ENCODE measurements at places on chromosomes 7 and 10.

DNA sequence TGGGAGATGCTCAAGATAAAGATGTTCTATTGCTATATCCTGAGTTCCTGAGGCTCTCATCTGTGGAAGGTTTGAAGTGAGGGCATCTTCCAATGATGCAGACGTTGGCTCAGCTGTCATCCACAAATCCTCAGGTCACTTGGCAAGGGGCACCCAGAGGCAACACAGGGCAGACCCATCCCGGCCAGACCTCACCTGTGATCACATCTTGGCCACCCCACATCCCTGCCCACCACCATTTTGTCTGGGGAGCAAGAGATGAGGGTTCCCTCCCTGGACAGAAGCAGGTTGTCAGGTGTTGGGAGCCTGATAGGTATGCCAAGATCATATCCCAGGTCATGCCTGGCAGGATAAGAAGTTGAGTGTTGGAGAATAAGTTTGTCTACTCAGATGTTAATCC is 918.2 kb upstream of the ZNF722 start:
- no peak for DNase-seq

- DNase-seq: no peak
Measured at GRCh38 chr10:70674560-70675495, 2.5 kb downstream of the ADAMTS14 start.

DNA sequence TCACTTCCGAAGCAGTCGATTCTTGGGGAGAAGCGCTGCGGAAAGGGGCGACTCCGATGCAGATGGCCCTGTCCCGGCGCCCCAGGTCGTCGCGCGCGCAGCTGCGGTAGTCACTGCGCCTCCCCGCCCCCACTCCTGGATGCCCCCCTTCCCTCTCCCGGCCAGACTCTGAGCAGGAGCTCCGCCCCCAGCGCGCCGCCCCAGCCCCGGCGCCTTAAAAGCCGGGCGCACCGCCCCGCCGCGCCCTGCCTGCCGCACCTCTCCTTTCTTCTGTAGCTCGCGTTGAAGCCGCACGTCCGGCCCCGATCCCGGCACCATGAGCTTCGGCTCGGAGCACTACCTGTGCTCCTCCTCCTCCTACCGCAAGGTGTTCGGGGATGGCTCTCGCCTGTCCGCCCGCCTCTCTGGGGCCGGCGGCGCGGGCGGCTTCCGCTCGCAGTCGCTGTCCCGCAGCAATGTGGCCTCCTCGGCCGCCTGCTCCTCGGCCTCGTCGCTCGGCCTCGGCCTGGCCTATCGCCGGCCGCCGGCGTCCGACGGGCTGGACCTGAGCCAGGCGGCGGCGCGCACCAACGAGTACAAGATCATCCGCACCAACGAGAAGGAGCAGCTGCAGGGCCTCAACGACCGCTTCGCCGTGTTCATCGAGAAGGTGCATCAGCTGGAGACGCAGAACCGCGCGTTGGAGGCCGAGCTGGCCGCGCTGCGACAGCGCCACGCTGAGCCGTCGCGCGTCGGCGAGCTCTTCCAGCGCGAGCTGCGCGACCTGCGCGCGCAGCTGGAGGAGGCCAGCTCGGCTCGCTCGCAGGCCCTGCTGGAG is at the start of gene INA:
INA (plus strand) TSS at position 243 of the 817 bp plus-strand sequence; CDS start at position 317, 74 bp downstream.
- peak; percentile 23 for DNase-seq

DNA sequence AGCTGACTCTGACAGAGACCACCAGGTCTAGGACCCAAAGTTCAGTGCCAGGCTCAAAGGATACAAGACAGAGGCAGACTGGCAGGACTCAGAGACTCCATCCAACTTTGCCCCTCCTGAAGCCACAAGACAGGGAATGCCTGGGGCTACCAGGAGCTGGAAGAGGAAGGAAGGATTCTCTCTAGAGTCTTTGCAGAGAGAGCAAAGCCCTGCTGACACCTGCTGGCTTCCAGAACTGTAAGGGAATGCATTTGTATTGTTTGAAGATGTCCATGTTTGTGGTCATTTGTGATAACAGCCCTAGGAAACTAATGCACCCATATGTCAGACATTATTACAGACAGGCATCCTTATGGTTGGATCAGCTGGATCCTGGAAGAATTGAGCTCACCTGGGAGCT is 132.3 kb upstream of the C7orf33 start:
- no peak for DNase-seq

- DNase-seq: no peak
Measured at GRCh38 chr10:97195706-97196222, 10.0 kb upstream of the SLIT1 start.

- no peak for DNase-seq
Measured at GRCh38 chr10:88953662-88954061, 1.1 kb upstream of the ACTA2 start.

- no peak for DNase-seq
Measured at GRCh38 chr10:132480356-132480755, 57.2 kb upstream of the INPP5A start.

- DNase-seq: no peak
Measured at GRCh38 chr7:104794154-104794553, 219.9 kb upstream of the KMT2E start.

- DNase-seq: no peak
Measured at GRCh38 chr10:44395396-44395795, 10.5 kb upstream of the CXCL12 start.

- no peak for DNase-seq
Measured at GRCh38 chr10:131233611-131234258, 77.8 kb downstream of the TCERG1L start.

GRCh38 chr7:27576360-27576944 is 86.2 kb downstream of the HIBADH start:
- DNase-seq: no peak

- no peak for DNase-seq
Measured at GRCh38 chr7:105642264-105642663, 61.0 kb upstream of the EFCAB10 start.

- no peak for DNase-seq
Measured at GRCh38 chr7:117269886-117270285, 53.0 kb downstream of the WNT2 start.

- no peak for DNase-seq
Measured at GRCh38 chr7:135409845-135410542, 99.9 kb downstream of the CNOT4 start.

- no peak for DNase-seq
Measured at GRCh38 chr7:24723178-24723530, 34.1 kb downstream of the GSDME start.

GRCh38 chr10:98351831-98352402 is 63.1 kb downstream of the PYROXD2 start:
- DNase-seq: no peak

GRCh38 chr7:65475734-65476319 is 102.2 kb downstream of the ZNF92 start:
- peak; percentile 5 for DNase-seq

DNA sequence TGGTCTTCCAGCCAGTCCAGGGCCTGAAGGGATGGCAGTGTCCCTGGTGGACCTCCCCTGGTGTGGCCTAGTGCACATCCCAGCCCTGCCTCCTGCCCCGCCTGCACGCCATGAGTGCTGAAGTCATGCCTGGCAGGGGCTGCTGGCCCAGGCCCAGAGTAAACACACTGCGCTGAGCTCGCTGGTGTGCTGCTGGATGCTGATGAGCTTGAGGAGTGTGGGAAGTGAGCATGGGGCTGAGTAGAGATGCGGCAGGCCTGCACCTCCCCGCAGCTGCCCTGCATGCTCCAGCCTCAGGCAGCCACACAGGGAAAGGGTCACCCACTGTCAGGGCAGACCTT is 43.2 kb downstream of the HTRA1 start:
- DNase-seq: no peak

- DNase-seq: no peak
Measured at GRCh38 chr10:2627969-2628368, 439.4 kb upstream of the PFKP start.

DNA sequence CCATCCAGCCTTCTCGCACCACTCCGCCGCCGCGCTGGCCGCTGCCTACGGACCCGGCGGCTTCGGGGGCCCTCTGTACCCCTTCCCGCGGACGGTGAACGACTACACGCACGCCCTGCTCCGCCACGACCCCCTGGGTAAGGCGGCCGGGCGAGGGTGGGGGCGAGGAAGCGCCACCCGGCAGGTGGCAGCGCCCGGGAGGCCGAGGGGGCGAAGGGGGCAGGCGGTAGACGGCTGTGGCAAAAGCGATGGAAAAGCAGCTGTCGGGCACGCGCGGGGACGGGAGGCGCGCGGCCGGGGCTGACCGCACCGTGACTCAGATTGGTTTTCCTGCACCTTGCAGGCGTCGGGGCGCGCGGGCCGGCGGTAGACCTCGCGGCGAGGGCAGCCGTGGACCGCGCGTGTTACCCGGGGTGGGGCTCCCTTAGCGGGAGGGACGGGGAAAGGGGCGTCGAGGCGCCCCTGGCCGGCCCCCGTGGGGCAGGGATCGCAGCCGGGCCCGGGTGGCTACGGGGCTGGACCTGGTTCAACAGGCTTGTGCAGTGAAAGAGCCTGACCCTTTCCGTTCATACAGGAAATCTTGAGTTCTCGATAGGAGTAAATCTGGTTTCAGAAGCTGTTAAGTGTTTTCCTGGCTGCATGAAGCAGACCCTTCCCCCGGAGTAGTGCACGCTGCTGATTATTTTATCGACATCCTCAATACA is 608 bp downstream of the HHEX start:
- DNase-seq: peak; percentile 71

DNA sequence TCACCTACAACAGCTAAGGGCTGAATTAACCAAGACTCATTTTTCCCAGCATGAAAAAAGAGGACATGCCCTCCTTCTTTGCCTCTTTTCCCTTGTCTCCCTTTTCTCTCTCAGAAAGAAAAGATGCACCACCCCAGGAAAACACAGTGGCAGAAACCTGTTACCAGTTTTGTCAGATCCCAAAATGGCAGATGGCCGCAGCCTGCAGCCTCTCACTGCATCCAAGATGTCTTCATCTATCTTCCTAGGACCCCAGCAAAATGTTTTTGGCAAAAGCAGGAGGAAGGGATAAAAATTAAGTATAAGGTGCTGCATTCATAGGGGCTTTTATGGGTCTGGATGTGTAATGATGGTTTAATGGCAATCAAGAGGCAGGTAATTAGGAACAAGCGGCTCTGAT is 266.6 kb upstream of the NPVF start:
- no peak for DNase-seq

GRCh38 chr7:131747658-131748232 is 191.3 kb upstream of the PODXL start:
- DNase-seq: no peak

GRCh38 chr7:136956232-136956631 is 87.8 kb downstream of the CHRM2 start:
- DNase-seq: no peak

GRCh38 chr10:8006274-8006999 is 48.1 kb upstream of the GATA3 start:
- DNase-seq: no peak

DNA sequence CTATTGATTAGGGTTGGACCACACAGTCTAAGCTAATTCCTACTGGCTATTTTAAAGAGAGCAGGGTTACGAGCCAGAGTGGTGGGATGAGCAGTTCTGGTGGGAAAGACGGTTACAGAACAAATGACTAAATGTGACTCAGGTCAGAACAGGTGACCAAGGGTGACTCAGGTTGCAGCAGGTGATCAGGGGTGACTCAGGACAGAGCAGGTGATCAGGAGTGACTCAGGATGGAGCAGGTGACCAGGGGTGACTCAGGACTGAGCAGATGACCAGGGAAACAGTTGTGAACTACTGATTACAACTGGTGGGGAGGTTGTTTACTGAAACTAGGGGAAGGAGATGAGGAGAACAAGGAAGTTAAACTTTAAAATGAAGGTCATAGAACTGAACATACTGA is 366.3 kb downstream of the ABCA13 start:
- no peak for DNase-seq

GRCh38 chr10:10817609-10818008 is 200.1 kb upstream of the CELF2 start:
- DNase-seq: no peak

DNA sequence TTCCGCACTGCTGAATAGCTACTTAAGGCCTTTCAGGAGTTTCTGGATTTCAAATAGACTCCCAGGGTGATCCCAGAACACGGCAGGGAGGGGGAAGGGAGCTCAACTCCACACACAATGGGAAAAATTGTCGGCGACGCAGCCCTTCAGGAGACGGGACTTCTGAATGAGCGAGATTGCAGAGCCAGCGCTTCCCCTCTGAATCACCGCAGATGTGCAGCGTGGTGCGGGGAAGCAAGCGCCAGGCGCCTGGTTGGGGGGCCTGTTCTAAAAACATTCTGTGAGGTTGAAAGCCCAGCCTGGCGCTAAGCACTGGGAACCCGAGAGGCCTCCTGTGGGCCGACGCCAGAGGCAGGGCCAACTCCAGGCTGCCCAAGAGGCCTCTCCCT is 163.3 kb downstream of the MAD1L1 start:
- no peak for DNase-seq

DNA sequence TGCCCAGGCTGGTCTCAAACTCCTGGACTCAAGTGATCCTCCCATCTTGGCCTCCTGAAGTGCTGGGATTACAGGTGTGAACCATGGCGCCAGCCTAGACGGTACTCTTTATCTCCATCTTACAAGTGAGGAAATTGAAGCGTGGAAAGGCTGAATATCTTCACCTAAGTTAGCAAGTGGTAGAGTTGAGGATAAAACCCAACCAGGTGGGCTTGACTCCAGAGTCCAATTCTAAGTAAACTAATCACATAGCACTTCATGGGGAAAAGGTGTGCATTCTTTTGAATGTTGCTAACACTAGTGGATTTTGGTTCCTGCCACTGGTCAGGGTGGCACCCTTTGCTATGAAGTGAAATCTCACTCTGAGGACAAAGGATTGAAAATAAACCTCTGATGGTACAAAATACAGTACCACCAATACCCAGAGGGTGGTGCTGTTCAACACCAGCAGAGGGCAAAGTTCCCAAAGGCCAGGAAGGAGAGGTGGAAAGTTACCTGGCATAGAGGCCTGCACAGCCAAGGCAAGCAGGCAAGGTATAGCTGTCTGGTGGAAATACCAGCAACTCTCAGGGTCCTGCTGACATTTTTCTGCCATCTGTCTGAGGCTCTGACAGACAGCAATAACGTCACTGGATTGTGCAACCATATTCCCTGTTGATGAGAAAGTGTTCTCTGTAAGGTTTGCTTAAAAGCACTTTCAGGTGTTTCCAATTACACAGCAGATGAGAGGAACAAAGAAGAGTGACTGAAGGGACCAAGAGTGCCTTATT is 17.6 kb downstream of the ZDHHC16 start:
- DNase-seq: peak; percentile 14
